ENCODE measurements at places on chromosomes 2 and 18. TPM values are rescaled to one million over a fixed set of nuclear protein-coding genes. Genes with fewer than 3 reads are reported as not detected.

DNA sequence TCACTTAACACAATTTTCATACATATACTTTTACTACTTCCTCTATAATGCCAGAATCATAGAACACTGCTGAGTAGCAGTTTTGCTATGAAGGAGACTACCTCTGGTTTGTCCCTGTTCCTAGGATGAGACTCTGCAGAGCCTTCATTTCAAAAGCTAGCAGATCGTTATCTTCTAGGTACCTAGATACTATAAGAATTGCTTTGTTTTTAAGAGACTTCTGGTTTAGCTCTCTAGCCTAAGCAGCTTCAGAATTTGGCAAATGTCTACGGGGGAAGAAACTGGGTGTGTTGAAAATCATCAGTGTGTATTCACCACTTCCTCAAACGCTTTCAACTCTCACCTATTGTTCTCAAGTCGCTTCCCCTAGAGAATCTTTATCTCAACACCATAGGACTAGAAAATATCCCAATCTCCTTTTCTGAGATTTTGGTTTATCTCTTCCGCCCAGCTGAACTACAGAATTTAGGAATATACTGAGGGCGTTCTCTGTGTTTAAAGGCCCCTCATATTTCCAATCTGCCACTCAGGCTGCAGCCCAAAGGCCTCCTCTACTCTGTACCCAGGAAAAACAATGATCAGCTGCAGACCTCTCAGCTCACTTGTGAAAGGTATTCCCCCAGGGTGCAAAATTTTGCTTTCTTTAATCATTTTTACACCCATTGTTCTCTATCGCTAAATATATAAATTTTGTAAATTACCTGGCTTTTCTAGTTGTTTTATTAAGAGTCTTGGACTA, 28.7 kb downstream of the SMAD2 start:
- DNase-seq: no peak

DNA sequence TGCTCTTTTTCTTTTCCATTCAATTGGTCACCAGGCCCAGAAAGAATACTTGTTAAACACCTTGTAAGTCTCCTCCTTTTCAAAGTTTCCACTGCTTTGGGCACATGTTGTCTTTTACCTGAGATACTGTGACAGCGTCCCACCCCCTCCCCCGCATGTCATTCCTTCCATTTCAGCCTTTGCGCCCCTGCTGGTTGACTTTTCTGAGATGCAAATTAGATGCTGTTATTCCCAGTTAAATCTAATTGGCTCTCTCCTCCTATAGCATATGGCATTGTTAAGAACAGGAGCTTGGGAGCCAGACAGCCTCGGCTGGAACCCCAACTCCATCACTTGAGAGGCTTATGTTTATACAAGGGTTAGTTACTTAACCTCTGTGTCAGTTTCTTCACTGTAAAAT, 80.3 kb upstream of the GAREM1 start:
- DNase-seq: no peak

GRCh38 chr2:67346718-67347407, 50.3 kb upstream of the ETAA1 start:
- DNase-seq: peak; percentile 10

UGT1A4 gene
- 0.04 TPM for total RNA-seq

- DNase-seq: no peak
Measured at GRCh38 chr18:23122334-23123229, 12.7 kb upstream of the CABLES1 start.

ANTXR1 gene
- 34.5 TPM for total RNA-seq

DNA sequence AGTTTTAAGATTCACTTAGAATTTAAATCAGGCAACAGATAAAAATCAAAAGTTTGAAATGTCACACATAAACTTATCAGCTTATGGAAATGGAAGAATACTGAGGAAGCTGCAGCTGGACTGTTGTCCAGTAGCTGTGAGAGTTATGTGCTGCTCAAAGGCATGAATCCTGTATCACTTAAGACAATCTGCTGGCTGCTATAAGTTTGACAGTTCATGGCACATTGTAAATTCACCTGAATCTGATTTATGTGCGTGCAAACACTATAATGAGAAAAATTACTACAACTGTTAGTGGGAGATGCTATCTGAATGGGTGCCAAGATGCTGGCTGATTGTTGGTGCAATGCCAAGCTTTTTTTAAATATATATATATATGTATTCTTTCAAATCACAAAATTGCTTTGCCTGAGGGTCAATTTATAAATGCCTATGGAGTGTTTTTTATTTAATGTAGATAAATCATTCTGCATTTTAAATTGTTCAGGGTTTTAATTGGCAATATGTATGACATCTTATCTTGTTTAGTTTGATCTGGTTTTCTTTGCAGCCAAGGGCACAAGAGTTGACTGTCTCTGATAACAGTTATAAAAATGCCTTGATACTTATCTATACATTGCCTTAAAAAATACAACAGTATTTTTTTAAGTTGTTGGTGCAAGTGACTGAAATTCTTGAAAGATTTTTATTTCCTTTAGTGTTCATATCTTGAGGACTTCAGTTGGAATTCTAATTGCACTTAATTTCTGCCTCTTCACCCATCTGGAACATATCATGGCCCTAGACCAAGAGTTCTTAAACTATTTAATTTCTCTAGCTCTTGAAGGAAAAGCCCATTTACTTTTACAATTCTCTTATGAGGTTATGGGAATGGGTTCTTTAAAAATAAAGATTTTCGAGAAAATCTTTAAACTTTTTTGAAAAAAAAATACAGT, 48.7 kb downstream of the CAVIN2 start:
- no peak for DNase-seq

LCT gene
- total RNA-seq: 0.14 TPM

GRCh38 chr2:25421289-25421688, 79.6 kb upstream of the DNMT3A start:
- no peak for DNase-seq
